ENCODE measurements at places on chromosomes 5 and 9.
A peak's percentile ranks its signal among the peaks of the same experiment; 100 is the strongest.

- no peak for DNase-seq
Measured at GRCh38 chr5:1216918-1217295, 8.3 kb upstream of the SLC6A18 start.

DNA sequence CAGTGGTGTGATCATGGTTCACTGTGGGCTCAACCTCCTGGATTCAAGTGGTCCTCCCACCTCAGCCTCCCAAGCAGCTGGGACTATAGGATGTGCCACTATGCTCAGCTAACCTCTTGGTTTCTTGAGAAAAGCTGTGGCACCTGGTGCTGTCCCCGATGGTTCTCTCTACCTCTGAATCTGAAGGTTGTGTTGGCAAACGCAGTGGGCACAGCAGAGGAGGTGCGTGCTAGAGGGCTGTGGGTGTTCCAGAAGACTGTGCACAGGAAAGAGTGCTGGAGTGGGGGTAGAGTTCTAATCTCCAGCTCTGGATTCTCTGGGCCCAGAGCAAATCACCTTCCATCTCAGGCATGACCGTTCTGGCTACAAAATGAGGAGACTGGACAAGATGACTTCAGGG, 12.5 kb downstream of the RGS3 start:
- DNase-seq = no peak

- DNase-seq = no peak
Measured at GRCh38 chr9:98506422-98507054, 202.2 kb downstream of the GABBR2 start.

- no peak for DNase-seq
Measured at GRCh38 chr9:137273611-137274320, 3.8 kb upstream of the TOR4A start.

- DNase-seq = no peak
Measured at GRCh38 chr5:82917584-82917983, 159.6 kb downstream of the TMEM167A start.

DNA sequence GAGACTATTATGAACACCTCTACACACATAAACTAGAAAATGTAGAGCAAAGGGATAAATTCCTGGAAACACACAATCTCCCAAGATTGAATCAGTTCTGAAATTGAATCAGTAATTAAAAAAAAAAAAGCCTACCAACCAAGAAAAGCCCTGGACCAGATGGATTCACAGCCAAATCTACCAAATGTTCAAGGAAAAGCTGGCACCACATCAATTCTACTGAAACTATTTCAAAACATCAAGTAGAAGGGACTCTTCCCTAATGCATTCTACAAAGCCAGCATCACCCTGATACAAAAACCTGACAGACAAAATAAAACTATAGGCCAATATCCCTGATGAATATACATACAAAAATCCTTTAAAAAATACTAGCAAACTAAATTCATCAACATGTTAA, 25.4 kb upstream of the GRXCR2 start:
- DNase-seq = no peak

- no peak for DNase-seq
Measured at GRCh38 chr5:87886164-87886563, 382.5 kb downstream of the TMEM161B start.

DNA sequence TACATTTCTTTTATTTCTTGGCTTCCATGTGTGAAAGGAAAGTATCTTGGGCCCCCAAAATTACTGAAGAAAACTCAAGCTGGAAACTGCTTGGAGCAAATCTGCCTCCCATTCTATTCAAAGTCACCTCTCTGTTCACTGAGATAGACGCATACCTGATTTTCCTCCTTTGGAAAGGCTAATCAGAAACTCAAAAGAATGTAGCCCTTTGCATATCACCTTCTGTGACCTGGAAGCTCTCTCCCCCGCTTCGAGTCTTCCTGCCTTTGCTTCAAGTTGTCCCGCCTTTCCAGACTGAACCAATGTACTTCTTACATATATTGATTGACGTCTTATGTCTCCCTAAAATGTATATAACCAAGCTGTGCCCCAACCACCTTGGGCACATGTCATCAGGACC, 5.0 kb upstream of the RXFP3 start:
- no peak for DNase-seq

DNA sequence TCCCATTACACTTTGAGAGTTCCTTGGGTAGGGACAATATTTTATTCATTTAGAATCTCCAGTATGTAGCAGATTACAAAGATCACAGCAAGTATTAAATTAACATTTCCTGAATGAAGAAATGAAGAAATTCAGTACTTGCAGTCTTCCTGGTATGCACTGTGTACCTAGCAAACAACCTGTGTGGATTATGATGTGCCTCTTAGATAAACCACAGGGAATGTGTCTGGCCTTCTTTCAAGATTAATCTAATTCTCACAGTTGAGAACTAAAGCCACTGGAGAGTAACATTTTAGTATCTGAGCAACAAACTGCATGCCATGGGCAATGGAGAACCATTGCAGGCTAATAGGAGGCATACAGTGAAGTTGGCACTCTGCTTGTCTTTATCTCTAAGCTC, 199.4 kb downstream of the AP3B1 start:
- no peak for DNase-seq

DNA sequence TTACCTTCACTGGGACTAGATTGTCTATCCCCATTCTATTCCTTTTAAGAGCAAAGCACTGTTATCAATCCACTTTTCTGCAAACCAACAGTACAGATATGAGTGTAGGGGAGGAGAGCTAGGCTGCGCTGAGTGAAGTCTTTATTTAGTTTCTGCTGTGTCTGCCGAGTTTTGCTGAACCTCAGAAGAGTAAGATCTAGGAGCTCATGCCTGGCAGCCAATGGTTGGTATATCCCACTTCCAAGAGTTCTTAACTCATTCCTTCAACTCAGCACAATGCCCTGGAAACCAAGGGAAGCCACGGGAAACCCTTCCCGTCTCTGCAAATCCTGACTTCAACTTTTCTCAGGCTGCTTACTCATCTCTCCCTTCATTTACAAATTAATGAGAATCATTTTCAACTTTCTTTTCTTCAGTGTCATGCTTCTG, 58.0 kb upstream of the JAK2 start:
- DNase-seq = no peak

DNA sequence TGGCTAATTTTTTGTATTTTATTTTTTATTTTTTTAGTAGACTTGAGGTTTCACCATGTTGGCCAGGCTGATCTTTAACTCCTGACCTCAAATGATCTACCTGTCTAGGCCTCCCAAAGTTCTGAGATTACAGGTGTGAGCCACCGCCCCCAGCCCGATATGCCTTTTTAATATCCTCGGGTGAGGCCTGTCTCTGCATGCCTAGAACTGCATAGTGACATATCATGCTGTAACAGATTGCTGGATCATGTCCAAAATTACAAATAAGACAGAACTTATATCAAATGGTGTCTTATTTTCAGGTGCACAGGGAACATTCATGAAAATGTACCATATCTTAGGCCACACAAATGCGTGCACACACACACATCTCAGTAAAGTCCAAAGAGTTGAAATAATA, 39.1 kb upstream of the PJA2 start:
- no peak for DNase-seq

DNA sequence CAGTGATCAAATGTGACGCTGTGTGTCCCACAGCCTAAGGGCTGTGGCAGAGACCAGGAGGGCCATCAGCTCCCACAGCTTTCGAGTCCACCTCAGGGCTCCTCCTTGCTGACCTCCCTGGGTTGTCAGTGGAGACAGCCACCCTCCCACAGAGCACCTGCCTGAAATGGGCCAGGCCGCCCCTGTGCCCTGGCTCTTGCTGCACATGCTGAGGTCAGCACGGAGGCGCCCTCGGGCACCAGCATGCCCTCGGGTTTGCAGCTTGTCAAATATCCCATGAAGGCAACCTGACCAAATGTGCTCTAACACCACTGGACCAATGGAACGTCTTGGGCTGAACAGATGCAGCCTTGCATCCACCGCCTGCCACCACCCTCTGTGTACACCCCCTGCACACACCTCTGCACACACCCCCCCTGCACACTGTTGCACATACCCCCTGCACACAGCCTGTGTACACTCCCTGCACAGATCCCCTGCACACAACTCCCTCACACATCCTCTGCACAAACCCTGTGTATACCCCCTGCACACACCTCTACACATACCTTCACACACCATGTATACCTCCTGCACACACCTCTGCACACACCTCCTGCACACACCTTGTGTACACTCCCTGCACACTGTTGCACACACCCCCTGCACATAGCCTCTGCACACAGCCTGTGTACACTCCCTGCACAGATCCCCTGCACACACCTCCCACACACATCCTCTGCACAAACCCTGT, 2.0 kb upstream of the CEP72 start:
- DNase-seq = no peak

DNA sequence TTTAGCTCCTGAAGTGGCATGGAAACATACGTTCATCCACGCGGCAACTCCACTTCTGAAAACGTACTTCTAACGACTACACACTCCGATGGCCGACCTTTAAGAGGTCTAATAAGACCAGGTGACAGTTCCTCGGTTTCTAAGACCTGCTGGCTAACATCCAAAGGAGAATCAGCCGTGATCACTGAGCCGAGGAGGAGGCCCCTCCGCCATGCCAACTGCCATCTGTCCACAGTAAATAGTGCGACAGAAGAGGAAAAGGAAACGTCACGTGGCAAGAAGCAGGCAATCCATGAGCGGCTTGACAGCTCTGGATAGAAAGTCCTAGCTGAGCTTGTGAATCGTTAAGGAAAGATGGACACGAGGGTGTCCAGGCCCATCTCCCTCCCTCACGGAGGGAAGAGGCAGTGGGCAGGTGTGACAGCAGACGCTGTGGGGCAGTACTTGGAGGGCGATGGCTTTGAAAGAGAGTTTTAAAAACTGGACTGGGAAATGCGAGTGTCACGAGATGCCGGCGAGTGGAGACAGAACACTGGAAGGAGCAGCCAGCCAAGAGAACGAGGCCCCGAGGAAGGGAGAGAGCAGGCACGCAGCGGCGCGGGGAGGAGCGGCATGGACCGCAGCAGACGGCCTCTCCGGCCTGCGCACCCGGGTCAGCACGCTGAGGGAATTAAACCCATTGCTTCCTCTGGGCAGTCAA, 66.7 kb upstream of the TBC1D9B start:
- no peak for DNase-seq

- DNase-seq = no peak
Measured at GRCh38 chr9:77375956-77376532, 198.7 kb downstream of the VPS13A start.

- no peak for DNase-seq
Measured at GRCh38 chr9:133928248-133928764, 63.8 kb downstream of the VAV2 start.

- no peak for DNase-seq
Measured at GRCh38 chr9:34227445-34227844, 48.6 kb downstream of the UBAP1 start.

DNA sequence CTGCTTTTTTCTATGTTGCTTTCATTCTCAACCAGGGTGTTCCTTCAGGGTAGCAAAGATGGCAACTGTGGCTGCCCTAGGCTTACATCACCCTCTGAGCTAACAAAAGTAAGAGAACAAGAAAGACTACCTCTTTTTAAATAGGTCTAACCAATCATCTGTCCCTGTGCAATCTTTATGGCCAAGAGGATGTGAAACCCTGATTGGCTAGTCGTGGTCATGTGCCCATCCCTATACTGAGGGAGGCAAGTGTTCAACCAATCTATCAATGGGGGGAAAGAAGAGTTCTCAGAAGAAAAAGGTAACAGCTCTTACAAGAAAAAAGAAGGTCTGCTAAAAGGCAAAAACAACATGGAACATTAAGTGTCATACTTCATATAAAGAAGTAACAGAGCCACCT, 11.7 kb upstream of the SNCAIP start:
- no peak for DNase-seq

GRCh38 chr9:70534471-70534870, 120.0 kb upstream of the KLF9 start:
- DNase-seq = no peak

GRCh38 chr9:90420211-90420610, 222.4 kb downstream of the DIRAS2 start:
- DNase-seq = no peak

DNA sequence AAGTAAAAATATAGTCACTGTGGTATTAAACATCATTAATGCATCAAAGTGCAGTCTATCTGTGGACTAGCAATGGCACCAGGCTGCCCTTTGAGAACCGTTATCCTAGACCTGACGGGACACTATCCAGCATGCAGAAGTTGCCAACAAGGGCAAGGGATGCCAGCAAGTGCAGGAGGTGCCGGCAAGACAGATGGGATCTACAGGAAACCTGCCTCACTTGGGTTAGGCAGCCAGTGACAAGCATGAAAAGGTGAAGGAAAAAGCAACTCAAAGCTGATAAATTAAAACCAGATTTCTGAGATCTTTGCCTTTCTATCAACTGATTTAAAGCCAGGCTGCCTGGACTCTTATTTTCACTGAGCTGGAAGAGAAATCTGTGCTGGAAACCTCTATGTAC, 315.2 kb upstream of the PDE4D start:
- DNase-seq = no peak

- no peak for DNase-seq
Measured at GRCh38 chr5:42109006-42109572, 184.0 kb downstream of the FBXO4 start.

DNA sequence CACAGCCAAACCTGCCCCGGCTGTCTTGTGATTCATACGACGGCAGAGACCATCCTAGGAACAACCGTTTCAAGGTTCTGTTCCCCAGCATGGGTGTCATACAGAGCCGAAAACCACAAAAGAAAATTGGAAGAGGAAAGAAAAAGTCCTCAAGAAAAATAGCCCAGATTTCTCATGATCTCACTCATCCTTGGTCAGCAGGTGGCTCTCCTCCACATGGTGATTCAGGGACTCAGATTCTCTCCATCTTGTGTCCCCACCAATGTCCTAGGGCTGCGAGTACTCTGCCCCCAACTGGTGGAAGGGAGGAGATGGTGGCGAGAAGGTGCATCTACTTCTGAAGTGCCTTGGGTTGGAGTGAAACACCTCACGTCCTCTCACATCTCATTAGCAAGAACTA, 25.6 kb downstream of the PDZD2 start:
- peak; percentile 20 for DNase-seq

- DNase-seq = no peak
Measured at GRCh38 chr5:179872828-179873575, 14.4 kb upstream of the MRNIP start.

DNA sequence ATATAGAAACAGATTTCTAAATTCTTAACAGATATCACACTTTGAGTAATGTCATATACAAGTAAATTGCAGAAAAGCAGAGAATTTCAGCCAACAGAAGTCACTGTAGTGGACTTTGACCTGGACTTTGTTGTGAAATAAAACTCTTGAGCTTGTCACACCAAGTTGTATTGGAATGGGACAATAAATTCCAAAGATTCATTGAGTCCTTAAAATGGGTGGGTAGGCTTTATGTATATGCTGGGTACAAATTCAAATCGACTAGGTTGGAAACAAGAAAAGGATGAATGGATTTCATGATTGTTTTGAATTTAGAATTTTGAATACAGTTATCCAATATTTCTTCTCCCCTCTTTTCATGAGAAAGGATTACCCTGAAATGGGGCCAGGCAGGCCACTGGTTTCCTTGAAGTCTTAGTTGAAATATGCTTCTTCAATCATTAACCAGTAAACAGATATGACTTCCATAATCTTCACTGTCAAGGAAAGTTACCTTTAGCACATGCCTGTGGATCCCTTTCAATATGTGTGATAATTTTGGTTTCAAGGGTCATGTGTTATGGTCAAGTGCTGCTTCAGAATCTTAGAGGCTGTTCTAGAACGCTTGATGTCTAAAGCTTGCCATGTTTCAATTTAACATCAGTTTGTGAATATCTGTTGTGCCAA, 25.7 kb downstream of the PIP5K1B start:
- no peak for DNase-seq

Data from KBM-7 (cell line).